ENCODE measurements at places on chromosomes 2 and 18.

- no peak for DNase-seq
Measured at GRCh38 chr18:48137374-48138081, 207.1 kb upstream of the SMAD2 start.

DNA sequence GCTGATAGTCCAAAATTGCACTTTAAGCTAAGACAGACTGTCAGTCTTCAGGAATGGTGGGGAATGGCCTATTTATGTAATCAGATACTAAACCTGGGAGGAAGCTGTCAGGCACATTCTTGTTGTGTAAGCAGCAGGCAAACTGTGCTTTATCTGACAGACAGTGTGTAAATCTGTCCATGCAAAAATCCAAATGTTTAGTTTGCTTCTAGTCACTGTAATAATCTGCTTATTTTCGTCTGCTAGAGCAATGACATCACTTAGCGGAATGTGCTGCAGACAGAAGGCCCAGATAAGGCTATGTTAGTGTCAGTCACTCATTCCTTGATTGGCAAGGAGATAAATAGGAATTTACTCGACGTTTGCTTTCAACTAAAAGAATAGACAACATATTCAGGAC lies 263.5 kb downstream of the ZNF407 start:
- peak; percentile 26 for DNase-seq

DNA sequence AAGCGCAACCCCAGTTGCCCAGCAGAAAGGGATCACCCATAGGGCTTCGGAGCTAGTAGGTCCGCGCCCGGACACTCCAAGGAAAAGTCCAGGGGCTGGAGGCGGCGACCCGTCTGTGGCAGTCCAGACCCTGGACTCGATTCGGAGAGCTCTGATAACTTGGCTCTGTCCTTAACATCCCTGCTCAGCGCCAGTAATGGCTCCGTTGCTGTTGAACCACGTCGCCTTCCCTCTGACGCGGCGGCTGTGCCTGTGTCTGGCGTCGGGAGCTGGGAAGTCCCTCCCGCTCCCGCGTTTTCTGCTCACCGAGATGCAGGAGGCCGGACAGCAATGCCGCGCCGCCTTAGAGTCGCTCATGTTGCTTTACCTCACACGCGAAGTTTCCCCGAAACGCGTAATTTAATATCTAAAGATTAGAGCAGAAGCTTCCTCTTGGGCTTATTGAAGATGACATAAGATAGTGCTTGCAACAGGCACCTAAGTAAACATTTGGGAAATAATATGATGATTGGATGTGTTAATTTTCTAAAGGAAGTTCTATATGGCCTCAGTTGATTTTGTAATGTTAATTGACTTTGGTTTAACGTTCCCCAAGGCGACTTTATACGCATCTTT lies 1.3 kb upstream of the ZBTB14 start:
- peak; percentile 87 for DNase-seq

GRCh38 chr2:198356157-198356556 lies 551.8 kb downstream of the PLCL1 start:
- DNase-seq, result no peak

- no peak for DNase-seq
Measured at GRCh38 chr2:184114439-184114838, 483.9 kb upstream of the ZNF804A start.

DNA sequence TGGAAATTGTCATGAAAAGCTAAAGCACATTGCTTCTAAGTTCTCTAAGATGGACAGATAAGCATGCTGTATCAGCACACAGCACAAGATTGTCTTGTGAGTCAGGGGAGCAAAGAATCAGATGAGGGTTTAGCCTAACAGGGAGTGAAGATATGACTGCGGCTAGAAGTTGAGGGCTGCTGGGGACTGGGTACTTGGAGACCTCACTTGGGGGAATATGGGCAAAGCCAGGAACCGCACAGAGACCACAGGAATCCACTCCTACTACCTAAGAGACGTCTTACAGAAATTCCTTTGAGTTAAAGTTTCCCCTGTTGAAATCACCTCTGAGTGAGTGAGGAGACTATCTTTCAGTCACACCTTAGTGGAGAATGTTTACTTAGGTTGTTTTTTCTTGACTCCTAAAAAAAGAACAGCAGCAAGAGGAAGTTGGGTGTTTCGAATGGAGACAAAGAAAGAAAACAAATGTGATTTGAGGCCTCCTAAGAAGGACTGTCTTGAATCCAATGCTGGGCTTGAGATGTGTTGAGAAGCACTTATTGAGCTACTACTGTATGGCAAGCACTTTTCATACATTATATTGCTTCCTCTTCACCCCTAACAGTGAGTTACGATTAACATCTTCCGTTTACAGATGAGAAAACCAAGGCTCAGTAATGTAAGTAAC lies 100.7 kb downstream of the ANKRD44 start:
- no peak for DNase-seq

- no peak for DNase-seq
Measured at GRCh38 chr2:216735668-216736067, 40.3 kb upstream of the IGFBP5 start.

- no peak for DNase-seq
Measured at GRCh38 chr2:233820774-233821105, 33.6 kb downstream of the HJURP start.

DNA sequence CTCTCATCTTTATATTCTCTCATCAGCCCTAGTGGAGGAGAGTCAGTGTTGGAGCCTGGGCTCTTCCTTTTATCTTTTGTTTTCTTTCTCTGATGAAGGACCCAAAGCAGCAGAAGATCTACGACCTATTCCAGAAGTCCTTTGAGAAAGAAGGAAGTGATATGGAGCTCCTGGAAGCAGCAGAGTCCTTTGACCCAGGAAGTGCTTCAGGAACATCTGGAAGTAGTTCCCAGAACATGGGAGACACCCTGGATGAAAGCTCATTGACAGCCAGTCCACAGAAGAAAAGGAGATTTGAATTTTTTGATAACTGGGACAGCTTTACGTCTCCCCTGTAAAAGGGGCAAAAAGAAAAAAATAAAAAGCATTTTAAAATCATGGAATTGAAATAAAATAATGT lies 16.0 kb upstream of the RPL37A start:
- no peak for DNase-seq

DNA sequence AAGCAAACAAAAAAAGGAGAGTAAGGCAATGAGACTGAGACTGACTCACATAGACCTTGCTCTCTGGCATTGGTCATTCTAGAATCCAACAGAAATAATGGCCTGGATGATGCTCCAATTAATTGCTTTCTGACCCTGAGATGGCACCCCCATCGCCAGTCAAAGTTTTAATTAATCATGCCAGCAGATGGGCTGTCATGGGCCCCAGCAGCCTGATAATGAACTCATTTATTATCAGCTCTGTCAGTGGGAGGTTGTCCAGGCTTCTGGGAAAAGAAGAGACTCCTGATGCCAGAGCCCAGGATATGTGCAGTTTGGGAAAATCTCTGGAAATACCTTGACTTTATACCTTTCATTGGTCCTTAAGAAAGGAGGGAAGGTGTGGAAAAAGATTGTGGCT lies 115.2 kb downstream of the XRCC5 start:
- DNase-seq, result no peak

DNA sequence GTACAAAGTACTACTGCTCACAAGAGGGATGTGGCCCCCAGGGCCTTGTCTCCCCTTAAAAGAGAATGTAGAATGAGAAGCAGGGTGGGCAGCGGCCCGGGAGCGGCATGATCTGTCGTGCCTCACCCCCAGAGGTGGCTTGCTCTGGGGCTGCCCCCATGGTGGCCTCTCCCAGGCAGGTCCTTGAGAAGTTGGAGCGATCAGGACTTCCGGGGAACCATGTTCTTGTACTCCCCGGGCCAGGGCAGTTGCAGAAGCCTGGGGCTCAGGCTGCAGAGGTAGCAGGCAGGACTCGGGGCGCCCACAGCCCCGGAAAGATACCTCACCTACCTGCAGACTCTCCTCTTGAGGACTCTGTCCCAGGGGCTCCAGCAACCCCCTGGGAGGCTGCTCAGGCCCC lies 62.6 kb downstream of the CYP26B1 start:
- DNase-seq, result no peak

DNA sequence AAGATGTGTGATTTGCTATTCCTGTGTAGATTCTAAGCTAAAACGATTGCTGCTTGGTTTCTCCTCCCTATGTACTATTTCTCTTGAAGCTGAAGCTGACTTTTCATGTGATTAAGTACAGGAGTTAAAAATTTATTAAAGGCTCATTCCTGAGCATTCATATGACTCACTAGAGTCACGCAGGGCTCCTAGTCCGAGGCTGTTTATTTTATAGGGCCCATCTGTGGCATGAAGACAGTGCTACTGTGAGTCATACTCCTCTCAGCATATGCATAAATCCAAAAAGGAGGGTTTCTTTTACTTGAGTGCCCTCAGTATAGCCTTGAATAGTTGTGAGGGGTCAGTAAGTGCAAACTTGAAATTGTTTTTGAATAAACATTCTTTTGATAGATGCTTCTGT lies 378.8 kb downstream of the PTPRM start:
- DNase-seq, result peak; percentile 95

DNA sequence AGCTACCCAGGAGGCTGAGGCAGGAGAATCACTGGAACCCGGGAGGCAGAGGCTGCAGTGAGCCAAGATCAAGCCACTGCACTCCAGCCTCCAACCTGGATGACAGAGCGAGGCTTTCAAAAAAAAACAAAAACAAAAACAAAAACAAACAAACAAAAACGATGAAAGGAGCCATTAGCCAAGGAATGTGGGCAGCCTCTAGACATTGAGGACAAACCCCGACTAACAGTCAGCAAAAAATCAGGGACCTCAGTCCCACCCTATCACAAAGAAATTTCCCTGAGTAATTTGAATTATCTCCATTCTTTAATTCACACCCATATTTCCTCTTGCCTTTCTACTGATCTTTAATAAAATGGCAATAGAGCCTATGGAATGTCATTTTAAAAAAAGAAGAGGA lies 75.8 kb downstream of the MBD2 start:
- DNase-seq, result no peak

DNA sequence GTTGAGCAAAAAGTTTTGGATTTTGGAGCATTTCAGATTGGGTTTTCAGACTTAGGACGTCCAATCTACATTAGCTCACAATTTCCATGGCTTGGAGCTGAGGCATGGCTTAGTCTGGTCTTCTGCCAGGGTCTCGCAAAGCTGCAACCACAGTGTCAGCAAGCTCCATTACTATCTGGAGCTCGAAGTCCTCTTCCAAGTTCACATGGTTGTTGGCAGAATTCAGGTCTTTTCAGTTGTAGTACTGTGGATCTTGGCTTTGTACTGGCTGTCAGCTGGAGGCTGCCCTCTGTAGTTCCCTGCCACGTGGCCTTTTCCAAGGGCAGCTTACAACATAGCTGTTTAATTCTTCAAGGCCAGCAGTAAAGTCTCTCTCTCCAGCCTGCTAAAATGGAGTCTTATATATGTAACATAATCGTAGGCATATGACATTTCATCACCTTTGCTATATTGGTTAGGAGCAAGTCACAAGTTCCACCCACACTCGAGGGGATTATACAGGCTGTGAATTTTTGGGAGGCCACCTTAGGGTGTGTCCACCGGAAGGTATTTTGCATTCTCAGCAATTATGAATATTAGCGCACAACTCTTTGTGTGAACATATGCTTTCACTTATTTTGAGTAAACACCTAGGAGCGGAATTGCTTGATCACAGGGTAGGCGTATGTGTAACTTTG lies 41.5 kb upstream of the EPC2 start:
- DNase-seq, result peak; percentile 17

DNA sequence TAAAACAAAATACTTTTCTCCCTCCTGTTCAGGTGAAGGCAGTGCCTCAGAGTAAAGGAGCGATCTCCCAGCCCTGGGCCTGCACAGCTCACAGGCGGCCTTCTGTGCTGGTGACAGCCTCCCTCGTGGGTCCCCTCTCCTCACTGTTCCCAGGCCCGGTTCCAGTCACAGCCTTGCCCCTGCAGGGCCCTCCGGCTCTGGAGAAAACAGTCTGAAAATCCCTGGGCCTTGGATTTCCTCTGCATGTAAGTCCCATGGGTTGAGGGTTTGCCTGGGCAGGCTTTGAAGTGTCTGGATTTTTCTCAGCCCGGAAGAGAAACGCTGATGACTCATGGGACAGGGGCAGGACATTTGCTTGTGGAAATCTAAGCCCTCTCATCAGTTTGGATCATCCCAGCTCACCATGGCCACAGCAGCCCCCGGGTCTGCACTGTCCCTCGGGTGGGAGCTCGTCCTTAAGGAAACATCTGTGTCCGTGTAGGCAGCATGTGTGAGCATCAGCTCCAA lies 186.1 kb upstream of the RAB12 start:
- DNase-seq, result peak; percentile 69

- no peak for DNase-seq
Measured at GRCh38 chr2:62363166-62363565, 142.8 kb downstream of the TMEM17 start.

GRCh38 chr2:144424559-144425240 lies 95.2 kb downstream of the ZEB2 start:
- DNase-seq, result no peak

DNA sequence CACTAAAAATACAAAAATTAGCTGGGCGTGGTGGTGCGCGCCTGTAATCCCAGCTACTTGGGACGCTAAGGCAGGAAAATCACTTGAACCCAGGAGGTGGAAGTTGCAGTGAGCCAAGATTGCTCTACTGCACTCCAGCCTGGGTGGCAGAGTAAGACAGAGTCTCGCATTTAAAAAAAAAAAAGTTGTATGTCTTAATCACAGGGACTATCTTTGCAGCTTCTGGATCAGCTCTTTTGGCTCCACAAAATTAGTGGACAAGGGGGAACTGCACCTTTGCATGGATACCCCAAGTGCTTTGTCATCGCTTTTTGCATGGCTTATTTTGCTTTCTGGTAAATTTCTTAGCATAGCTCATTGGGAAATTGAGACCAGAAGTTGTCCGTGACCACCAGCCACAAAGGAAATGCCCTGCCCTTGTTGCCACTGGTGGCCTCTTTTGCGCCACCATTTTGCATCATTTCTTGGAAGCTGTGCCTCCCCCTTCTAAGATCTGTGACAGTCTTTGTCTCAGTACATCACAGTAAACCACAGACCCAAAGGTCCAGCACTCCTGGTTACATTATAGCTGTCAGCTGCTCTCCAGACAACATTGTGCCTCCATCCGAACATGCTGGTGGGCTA lies 43.9 kb upstream of the PCBP1 start:
- DNase-seq, result no peak

- DNase-seq, result peak; percentile 91
Measured at GRCh38 chr2:228700638-228701037, 519.2 kb upstream of the SPHKAP start.

DNA sequence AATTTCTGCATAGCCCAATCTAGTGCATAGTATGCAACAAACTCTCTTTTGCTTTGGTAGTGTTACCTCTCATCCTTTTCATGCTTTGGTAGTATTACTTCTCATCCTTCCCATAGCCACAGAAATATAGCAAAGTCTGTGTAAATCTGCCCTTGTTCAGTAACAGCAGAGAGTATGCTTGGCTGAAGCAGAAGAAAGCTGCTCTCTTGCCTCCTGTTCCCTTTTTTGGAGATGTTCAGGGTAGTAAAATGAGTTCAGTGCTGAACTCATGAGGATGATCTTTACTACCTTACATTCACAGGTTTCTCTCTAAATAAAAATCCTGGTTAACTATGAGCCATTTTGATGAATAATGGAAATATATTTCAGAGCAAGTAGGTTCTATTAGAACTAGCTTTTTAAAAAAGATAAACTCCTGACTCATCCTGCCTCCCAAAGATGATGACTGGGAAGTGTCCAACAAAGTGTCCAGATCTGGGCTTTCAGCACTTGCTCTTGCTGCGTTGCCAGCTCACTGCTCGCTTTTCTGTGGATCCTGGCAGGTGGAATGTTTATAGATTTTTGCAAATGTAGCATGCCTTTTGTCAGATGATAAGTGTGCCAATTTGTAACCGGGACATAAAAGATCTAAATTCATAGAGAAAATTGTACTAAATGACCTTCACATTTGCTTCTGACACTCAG lies 29.4 kb upstream of the CHMP3 start:
- peak; percentile 20 for DNase-seq

All from cardiac fibroblast (primary cell).